ENCODE measurements at places on chromosomes 16 and 17.

DNA sequence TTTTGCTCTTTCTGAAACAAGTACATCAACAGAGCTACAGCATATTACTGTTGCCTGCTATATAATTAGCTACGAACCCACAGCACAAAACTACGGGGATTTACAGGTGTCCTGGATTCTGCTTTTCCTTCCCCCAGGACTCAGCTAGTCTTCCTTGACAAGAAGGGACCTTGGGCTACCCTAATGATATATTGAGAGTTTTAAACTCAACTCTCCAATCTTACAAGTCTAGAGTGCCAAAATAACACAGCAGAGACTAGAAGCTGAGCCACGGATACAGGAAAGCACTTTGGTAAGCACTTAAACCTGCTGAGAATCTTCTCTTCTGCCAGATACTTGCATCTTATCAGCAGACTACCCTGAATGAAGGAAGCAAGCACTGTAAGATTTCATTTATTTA lies 161.4 kb upstream of the C17orf78 start:
- DNase-seq: no peak

DNA sequence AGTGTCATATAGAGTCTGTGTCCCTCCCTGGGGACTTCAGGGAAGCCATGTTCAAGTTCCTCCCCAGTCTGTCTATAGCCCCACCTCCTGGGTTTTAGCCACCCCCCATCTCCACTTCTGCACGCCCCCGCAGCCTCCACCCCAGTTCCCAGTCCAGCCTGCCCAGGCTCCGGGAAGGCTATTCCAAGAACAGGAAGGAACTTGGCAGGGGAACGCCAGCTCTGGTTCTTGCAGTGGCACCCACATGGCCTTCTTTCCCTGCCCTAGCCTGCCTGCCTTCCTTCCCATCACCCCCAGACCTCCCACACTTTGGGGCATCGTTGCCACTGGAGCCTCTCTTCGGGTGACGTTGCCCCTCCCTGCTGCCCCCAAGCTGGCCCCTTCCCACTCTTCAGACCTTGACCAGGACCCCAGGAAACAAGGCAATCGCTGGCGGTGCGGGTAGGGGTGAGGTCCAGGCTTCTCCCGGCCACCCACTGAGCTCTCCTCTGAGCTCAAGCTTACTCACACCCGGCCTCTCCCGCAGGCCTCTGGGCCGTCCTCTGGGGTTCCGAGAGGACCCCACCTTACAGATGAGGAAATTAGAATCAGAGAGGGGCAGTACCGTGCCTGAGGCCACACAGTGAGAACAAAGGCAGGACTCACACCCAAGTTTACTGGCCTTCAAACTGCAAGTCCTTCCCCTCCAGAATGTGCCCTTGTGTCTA lies 9.2 kb upstream of the CES4A start:
- peak; percentile 14 for DNase-seq

DNA sequence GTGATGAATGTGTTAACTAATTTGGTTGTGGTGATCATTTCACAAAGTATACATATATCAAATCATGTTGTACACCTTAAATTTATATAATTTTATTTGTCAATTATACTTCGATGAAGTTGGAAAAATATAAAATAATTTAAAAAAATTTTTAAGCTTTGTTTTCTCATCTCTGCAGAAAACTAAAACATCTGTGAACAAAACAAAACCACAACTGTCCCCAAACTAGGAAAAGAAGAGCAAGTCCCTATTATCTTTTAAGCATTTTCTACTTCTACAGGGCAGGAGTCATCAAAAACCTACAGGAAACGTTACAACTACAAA lies 6.5 kb downstream of the HSDL1 start:
- no peak for DNase-seq

DNA sequence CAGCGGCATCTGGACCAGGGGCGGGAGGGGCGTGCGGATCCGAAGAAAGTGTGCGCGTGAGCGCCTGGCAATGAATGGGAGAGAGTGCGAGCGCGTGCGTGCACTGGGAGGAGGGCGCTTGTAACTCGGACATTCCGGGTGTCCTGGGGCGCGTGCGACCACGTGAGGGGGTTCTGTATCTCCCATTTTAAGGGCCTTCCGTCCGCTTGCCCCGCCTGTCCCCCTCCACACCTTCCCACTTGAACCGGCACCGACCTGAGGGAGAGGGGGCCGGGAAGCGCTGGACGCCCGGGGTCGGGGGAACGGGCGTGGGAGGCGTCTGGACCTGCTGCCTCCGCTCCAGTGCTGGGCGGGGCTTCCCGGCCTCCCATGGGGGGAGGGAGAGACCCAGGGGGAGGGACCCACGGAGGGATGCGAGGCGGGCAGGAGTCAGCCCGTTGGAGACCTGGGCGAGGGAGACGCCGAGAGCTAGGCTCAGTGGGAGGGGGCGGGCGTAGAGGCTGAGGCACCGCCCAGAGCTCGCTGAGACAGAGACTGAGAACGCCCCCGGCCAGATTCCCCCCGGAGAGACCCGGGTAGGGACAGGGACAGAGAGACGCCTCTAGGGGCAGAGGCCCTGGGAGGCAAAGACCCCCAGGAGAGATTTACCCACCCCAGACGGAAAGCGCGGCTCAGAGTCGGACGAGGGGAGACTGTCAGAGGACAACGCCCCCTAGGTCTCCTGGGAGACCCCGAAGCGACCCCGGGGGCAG lies at the start of gene KREMEN2:
Gene KREMEN2, plus strand, starts transcription at position 553 of the 752 bp plus-strand sequence. CDS start 246 bp downstream, outside the sequence.
- DNase-seq: no peak

- DNase-seq: no peak
Measured at GRCh38 chr16:48542966-48543365, 67.0 kb downstream of the N4BP1 start.

- peak; percentile 25 for DNase-seq
Measured at GRCh38 chr16:56872863-56873391, 7.9 kb downstream of the SLC12A3 start.

- no peak for DNase-seq
Measured at GRCh38 chr17:77861133-77861695, 97.3 kb upstream of the TNRC6C start.

DNA sequence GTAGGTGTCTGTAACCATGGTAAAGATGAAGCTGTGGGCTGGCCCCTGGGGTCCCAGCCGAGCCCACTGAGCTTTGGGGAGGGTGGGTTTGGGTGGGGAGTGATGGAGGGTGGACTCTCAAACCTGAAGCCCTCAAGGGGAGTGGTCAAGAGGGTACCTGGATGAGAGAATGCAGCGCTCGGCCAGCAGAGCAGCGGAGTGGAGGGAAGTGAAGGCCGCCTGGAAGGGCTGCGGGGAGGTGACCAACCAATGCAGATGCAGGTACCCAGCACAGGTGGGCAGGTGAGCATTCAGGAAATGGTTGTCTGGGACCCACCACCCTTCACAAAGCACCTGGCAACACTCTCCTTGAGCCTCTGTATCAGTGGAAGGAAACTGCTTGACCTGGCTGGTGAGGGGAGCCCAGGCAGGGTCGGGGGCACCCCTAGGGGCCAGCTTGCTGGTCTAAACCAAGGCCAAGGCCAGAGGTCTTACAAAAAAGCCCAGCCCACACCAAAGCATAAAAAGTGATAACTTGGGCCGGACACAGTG lies 3.4 kb upstream of the SLC5A10 start:
- DNase-seq: no peak

DNA sequence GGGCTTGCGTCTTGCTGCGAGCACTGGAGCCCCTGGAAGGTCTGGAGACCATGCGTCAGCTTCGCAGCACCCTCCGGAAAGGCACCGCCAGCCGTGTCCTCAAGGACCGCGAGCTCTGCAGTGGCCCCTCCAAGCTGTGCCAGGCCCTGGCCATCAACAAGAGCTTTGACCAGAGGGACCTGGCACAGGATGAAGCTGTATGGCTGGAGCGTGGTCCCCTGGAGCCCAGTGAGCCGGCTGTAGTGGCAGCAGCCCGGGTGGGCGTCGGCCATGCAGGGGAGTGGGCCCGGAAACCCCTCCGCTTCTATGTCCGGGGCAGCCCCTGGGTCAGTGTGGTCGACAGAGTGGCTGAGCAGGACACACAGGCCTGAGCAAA lies 7.4 kb downstream of the MPG start:
- no peak for DNase-seq

DNA sequence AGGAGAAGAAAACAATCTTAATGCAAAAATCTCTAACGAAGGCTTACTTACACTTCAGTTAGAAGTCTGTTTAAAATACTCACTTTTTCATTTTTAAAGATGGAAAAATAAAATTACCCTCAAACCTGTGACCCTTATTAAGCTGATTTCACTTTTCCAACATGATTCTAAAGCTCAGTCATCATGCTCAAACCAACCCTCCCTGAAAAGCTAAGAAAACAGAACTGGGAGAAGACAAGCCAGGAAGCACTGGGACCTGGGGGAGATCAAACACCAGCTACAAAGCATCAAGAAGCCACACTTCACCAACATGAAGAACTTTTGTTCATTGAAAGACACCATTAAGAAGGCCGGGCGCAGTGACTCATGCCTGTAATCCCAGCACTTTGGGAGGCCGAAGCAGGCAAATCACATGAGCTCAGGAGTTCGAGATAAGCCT lies 88.8 kb downstream of the LITAF start:
- no peak for DNase-seq

GRCh38 chr16:3364774-3365427 lies 9.2 kb downstream of the OR2C1 start:
- DNase-seq: peak; percentile 93

- DNase-seq: no peak
Measured at GRCh38 chr16:5903832-5904231, 806.2 kb upstream of the EEF2KMT start.

DNA sequence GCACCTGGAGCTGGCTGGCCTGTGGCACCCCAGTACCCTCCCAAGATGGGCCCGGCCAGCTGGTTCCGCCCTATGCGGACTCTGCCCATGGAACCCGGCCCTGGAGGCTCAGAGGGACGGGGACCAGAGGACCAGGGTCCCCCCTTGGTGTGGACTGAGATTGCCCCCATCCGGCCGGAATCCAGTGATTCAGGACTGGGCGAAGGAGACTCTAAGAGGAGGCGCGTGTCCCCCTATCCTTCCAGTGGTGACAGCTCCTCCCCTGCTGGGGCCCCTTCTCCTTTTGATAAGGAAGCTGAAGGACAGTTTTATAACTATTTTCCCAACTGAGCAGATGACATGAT lies 12.0 kb downstream of the TBX21 start:
- no peak for DNase-seq

GRCh38 chr17:39926135-39926587 lies 1.2 kb downstream of the ORMDL3 start:
- no peak for DNase-seq

GRCh38 chr17:8227238-8227581 lies 16.8 kb upstream of the AURKB start:
- no peak for DNase-seq

DNA sequence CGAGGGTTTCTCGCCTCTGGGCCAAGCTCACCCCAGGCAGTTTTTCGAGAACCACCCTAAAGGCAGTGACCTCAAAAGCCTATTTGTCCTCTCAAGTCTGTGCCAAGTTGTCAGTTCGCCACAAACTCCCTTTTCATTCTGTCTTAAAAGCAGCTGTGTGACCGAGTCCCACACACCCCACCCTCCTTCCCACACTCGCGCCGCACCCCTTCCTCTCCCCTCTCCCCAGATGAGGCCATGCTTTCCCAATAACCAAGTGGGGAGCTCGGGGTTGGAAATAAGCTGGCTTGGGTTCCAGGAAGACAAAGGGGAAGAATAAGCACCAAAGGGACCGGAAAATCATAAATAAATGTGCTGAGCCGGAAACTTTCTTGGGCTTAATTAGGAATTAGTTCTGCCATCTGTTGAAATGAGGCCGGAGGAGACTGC lies 36.7 kb downstream of the GRIN2C start:
- peak; percentile 70 for DNase-seq

GRCh38 chr17:70956726-70957125 lies 787.4 kb downstream of the KCNJ2 start:
- peak; percentile 6 for DNase-seq

- DNase-seq: no peak
Measured at GRCh38 chr17:44353672-44354331, 8.7 kb downstream of the GRN start.

- DNase-seq: no peak
Measured at GRCh38 chr17:71948703-71949422, 172.0 kb upstream of the SOX9 start.

- DNase-seq: peak; percentile 36
Measured at GRCh38 chr16:85819245-85819644, 19.8 kb downstream of the COX4I1 start.
